ENCODE measurements at places on chromosomes 4 and X. TPM values are rescaled to one million over a fixed set of nuclear protein-coding genes. Genes with fewer than 3 reads are reported as not detected.

DNA sequence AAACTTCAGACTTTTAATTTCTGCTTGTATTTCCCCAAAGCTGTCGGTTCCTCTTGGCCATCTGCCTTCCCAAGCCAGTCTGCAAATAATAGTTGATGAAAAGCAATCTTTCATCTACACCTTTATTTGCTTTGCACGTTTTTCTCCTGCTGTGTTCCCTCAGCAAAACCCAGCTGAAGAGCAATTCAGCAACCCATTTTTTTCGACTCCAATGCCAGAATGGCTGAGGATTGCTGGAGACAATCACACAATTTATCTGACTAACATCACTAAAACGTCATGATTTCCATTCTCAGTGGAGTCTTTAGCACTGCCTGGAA, 94.3 kb downstream of the GPRIN3 start:
- DNase-seq = no peak
- H3K27ac ChIP-seq = no peak overlapping the region

STPG2 gene
- total RNA-seq = not detected

DNA sequence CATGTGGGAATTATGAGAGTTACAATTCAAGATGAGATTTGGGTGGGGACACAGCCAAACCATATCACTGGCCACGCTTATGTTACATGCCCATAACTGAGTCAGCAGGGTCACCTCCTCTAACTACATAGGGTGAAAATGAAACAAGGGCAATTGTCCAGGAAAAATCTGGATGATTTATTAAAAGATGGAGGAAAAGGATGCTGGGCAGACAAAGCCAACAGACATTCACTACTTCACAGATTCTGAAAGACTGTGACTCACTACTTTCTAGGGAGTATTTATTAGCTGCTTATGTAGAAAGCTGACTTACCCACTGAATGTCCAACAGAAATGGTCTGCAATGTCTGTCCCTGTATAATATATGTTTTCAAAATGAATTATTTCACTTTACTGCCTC, 72.4 kb downstream of the APBB2 start:
- no peak for DNase-seq
- H3K4me3 ChIP-seq = no peak overlapping the region
- H3K36me3 ChIP-seq = no peaks in the 10 kb centered on the region
- H3K27me3 ChIP-seq = peaks cover 4% of the 10 kb centered on the region

DNA sequence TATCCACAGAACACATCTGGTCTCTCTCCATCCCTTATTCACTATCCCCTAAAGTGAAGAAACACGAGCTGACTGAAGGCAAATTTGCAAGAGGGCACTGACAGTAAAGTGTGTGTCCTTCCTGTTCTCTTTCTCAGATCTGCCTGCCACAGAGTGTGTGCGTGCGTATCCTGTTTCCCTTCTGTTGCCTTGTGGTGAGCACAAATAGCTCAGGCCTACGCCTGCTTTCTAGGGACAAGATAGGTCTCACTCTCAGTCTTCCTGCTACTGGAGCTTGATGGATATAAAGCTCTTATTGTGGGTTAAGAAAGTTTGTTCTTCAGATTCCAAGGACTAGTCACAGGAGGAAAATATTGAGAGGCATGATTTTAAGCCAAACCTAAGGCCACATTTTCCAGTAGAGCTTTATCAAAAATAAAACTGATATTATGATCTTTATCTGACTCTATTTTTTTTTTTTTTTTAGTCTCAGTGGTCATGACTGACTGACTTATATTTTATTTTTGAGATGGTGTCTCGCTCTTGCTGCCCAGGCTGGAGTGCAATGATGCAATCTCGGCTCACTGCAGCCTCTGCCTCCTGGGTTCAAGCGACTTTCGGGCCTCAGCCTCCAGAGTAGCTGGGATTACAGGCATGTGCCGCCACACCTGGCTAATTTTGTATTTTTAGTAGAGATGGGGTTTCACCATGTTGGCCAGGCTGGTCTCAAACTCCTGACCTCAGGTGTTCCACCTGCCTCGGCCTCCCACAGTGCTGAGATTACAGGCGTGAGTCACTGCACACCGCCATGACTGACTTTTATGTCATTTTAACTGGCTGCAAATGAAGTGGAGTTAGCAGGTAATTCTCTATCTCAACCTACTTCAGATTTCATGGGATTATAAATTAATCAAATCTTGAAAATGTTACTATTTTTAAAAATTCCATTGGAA, 140.3 kb upstream of the SH3RF1 start:
- H3K27me3 ChIP-seq = no peaks in the 10 kb centered on the region
- H3K4me3 ChIP-seq = peak overlapping the region; percentile 49
- peak overlapping the region; percentile 88 for H3K27ac ChIP-seq

DNA sequence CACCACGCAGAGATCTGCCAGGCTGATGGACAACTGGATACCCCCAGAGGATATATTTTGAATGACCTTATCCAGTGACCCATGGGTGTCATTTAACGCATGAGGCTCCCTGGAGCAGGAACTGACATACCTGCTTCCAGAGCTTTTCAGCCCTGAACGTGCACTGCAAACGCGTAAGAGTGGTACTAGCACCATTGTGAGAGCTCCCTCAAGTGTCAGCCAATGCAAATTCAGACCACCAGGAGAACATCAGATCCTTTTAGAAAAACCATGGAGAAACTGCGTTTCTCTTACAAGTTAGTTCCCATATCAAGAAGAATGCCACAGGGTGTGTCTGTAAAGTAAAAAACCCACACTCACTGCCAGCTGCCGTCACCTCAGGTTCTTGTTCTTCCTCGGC, 7.3 kb downstream of the TREX2 start:
- no peak overlapping the region for H3K4me3 ChIP-seq
- no peak for DNase-seq
- no peaks in the 10 kb centered on the region for H3K4me1 ChIP-seq
- H3K27me3 ChIP-seq = no peaks in the 10 kb centered on the region
- no peaks in the 10 kb centered on the region for H3K36me3 ChIP-seq

DNA sequence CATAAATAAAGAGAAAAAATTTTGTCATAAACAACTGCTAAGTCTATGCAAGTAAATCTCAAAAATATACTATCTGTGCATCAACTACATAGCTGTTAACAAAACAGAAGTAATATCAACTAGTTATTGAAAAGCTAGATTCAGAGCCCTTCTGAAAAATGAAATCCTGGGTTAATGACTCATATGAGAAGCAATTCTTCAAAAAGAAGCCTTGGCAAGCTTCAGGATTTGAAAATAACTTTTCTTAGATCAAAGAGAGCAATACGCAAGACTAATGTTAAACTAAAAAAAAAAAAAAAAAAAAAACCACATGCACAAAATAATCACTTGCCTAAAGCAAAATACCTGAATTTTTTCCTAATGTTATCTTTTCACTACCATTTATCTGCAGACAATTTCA, 566.1 kb upstream of the BOD1L1 start:
- no peak for DNase-seq
- peaks cover 4% of the 10 kb centered on the region for H3K27me3 ChIP-seq
- H3K4me1 ChIP-seq = no peaks in the 10 kb centered on the region
- H3K27ac ChIP-seq = no peak overlapping the region
- H3K4me3 ChIP-seq = no peak overlapping the region
- no peaks in the 10 kb centered on the region for H3K36me3 ChIP-seq

MND1 gene
- total RNA-seq = 42.8 TPM

All from activated naive CD8-positive, alpha-beta T cell treated with anti-CD3 and anti-CD28 coated beads for 36 hours (primary cell).